ENCODE measurements at places on chromosomes 12 and 14.

DNA sequence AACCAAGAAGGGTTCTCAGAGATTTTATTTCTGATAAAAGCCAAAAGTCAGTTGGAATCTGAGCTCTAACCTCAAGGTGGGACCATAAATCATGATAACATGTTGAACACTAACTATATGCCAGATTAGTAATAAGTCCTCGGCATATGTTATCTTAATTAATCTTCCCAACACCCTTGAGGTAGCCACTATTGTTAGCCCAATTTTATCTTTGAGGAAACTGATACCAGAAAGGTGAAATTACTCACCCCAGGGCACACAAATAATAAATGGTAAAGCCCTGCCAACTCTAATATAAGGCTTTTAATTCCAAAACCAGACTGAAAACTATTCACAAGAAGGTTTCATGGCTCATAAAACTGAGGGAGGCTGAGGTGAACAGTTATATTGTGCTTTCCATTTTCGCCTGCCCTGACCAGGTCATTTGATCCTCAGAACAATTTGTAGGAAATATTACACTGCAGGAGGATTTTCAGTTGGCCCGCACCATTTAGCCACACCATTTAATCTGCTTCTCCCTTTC is 16.1 kb upstream of the NUAK1 start:
- no peak for DNase-seq

- no peak for DNase-seq
Observed at GRCh38 chr14:63345826-63346225, 27.1 kb upstream of the GPHB5 start.

GRCh38 chr12:27191531-27191930 is 52.6 kb upstream of the STK38L start:
- no peak for DNase-seq

DNA sequence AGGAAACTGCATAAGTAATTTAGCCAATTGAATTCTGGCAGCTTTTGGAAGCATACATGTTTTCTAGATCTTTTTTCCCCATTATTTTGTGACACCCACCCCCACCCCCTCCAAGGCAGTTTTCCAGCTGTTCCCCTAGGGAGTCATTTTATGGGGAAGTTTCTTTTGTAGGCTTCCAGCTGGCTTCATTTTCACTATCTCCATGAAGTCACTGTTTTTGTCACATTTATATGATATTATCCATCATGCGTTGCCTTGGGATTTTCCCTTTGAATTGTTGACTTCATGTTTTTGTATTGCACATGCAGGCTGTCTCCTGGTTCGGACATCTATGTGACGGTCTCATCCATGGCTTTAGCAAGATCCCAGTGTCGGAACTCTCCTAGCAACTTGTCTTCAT is 233.6 kb upstream of the RGS6 start:
- no peak for DNase-seq
